Activated CD4-positive, alpha-beta T cell treated with anti-CD3 and anti-CD28 coated beads, Interleukin-2, amount 50 U/mL, for 4 hours (primary cell): ENCODE measurements at places on chromosomes 16 and 17.

DNA sequence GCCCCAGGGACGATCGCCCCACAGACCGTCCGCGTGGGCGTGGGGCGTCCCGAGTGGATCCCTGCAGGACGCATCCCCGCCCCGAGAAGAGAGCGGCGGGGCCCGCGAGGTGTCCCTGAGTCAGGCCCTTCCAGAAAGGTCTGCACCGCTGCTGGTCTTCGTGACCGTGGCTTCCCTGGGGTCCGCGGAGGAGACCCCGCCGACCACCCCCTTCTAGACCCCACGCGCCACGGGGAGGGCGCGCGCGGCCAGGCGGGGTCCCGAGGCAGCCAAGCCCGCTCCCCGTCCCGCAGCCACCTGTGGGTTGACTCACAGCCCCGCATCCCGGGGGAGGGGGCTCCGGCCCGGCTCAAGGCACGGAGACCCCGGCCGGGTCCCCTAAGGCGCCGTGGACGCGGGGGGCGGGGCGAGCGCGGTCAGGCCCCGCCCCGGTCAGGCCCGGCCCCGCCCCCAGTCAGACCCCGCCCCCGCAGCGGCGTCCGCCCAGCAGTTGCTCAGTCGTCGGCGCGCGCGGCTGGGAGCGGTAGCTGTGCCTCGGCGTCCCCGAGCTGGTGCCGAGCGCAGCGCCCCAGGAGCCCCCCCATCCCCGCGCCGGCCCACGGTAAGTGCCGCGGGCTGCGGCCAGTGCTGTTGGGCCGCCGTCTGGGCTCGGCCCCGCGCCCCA, at the start of gene BAIAP3:
TSS of gene BAIAP3 (plus strand) at position 497 of the 664 bp plus-strand sequence. CDS start 4,905 bp downstream, outside the sequence.
- peak; percentile 24 for DNase-seq

- no peak for DNase-seq
These were observed 1.2 kb upstream of the UBB start for GRCh38 chr17:16379654-16380053.

GRCh38 chr16:83470416-83470815, 337.4 kb upstream of the HSBP1 start:
- DNase-seq: no peak

- DNase-seq: no peak
These were observed 119.6 kb downstream of the NPIPB5 start for GRCh38 chr16:22630242-22630641.

- no peak for DNase-seq
These were observed 469.9 kb downstream of the MAF start for GRCh38 chr16:79130616-79131015.

GRCh38 chr16:50684823-50685461, 3.8 kb upstream of the SNX20 start:
- no peak for DNase-seq

GRCh38 chr16:35142147-35142808, 1682.9 kb downstream of the TP53TG3F start:
- DNase-seq: no peak

DNA sequence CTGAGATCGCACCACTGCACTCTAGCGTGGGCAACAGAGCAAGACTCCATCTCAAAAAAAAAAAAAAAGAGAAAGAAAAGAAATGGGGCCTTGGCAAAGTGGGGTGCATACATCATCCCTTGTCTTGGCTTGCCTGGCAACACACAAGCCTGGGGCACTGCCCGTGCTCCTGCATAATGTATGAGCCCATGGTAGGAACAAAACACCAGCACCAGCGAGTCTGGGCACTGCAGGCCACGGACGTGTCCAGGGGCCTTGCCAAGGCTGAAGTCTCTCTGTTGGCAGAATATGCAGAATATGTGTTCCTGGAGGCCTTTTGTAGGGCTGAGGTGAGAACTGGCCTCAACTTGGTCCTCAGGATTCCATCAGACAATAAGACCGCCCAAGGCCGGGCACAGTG, 15.7 kb upstream of the ALDOA start:
- DNase-seq: no peak

DNA sequence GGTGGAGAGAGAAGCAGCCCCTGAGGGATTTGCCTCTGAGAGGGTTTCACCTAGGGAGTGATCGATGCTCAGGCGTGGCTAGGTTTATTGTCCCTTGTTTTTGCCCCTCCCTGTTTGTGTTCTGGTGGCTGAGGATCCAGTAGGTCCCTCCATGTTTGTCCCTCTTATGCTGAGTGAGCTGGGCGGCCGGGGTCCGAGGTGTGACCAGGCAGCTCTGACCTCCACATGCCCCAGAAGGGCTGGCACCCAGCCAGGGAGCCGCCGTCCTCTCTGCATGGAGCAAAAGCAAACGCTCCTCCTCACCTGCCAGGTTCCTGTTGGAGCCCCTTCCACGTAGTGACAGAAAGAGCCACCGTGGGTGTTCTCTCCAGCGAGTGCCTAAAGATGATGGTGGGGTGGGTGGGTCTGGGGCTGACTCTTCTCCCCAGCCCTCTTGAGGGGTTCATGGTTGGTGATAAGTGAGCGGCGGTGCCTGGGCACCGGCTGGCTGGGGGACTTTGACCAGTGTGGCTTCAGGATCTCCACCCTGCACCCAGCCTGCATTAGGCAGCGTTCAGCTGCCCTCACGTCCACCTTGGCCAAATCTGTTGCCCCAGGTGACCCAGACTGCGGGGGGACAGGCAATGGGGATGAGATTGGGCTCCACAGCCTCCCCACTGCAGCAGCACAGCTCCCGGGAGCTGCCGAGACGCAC, 14.1 kb upstream of the NUDT16L1 start:
- no peak for DNase-seq

DNA sequence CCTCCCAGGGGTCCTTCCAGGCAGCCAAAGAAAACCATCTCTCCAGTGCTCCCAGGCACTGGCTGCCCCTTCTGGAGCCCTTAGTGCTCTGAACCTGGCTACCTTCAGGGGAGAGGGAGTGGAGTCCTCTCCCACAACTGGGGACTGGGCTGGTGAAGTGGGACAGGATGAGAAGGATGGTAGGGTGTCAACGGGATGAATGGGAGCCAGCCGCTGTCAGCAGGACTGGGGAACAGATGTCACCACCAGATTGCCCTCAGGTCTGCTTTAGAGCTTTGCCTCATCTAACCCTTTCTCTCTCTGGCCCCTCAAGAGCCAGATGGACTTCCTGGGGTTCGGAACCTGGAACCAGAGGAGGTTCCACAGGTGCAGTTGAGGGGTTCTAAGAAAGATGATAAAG, 488 bp upstream of the SEBOX start:
- DNase-seq: no peak

GRCh38 chr17:55068862-55069811, 100.6 kb downstream of the STXBP4 start:
- no peak for DNase-seq

GRCh38 chr16:71430744-71431143, 11.1 kb downstream of the TLE7 start:
- DNase-seq: no peak

DNA sequence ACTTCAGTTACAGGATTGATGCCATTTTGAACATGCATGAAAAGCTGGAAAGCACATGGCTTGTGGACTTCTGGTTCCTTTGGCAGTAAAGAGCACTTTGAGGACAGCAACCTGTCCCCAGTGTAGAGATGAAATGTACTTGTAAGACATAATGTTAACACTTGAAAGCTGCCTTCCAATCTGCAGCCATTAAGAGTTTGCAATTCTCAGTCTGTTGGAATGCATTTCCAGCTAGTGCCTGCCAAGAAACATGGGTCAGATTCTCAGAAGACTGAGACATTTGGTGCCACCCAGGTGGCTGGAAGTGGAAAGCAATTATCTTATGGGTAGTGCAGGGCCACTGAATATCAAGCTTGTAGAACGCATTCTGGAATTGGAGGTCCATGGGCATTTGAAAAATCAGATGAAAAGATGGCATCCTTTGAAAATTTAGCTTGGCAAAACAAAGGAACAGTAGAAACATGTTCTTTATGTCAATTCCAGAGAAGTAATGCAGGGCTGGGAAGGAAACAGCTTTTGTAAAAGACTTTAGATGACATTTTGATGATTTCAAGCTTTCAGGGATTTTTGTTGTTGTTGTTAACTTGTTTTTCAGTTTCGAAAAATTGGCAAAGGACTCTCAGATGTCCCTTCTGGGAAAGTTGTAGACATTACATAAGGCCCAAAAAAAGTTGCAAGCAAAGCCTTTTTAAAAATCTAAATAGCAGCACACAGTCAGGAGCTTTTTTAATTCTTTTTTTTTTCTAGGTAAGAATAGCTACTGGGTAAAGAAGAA, 147.0 kb downstream of the ABCA8 start:
- no peak for DNase-seq

GRCh38 chr16:69669577-69669976, 56.8 kb downstream of the NQO1 start:
- no peak for DNase-seq

DNA sequence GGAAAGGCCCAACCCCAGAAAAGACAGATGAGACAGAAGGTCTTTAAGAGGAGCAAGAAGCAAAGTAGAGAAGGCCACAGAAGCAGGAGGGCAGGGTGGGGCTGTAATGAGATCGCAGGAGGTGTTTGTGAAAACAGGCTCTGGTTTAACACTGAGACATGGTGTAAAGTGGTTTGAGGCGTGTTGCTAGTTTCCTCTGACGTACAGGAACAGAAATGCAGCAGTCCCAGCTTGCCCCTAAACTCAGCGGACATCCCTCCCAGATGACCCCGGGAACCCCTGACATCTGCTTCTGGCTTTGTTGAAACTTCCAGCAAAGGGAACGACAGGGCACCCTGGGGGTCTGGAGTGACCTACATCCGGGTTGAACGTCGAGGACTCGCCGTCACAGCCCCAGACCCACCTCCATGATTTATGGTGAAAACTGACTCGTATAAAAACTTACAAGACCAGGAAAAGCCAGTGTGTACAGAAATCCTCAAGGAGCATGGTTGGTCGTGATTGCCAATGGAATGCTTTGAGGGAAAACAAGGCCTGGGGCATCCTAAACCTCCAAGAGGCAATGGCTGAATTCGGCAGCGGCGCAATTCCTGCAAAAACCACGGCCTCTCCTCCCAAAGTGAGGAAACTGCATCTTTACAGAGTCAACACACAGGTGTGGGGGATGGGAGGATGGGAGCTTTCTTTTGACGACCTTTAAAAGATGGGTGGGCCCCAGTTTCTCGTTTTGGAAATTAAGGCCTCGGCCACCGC, 25.8 kb downstream of the LITAF start:
- peak; percentile 40 for DNase-seq

GRCh38 chr16:29310852-29311314, 95.6 kb downstream of the NPIPB11 start:
- DNase-seq: no peak

DNA sequence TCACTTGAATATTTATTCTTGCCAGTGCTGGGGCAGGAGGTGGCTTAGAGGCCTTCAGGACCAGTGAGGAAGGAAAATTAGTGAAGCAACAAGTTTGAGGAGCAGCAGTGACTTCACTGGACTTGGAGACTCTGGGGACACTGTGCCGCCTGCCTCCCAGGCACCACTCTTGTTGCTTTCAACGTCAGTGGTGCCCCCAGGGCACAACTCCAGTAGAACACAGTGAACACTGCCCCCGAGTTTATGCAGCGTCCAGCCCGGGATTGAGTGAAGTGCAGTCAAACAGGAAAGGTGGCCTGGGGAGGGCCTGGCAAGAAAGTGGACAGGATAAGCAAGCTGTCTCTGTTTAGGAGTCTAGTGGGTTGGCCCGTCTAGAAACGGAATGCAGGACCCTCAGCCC, 24.4 kb upstream of the NAT9 start:
- no peak for DNase-seq

DNA sequence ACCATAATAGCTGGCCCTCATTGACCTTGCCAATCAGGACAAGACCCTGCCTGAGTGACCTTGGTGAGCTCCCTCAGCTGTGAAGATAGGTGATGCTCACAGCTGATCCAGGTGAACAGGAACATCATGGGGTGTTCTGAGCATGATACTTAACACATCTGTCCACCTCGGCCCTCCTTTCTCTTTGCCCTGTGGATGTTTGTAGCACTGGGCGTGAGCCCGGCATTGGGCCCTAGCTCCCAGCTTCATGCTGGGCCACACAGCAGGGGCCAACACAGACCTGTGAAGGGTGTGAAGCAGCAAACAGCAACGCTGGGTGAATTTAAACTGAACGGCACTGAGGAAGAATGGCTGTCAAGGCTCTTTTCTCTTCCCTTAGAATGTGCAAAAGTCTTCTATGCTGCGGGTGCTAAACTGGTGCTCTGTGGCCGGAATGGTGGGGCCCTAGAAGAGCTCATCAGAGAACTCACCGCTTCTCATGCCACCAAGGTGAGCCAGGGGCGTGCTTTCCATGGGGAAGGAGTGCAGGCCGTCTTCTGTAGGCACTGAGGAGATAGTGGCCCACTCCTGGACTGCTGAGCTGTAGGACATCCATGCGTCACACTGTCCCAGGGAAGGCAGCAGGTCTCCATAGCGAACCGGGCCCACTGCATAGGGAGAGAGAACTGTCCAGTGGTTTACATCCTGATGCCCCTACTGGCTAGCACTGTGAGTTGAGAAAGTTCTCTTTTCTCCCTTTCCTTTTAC, 35.9 kb downstream of the TMEM11 start:
- no peak for DNase-seq

- DNase-seq: no peak
These were observed 3.1 kb downstream of the TEX2 start for GRCh38 chr17:64259922-64260321.

- no peak for DNase-seq
These were observed 84.3 kb downstream of the BMERB1 start for GRCh38 chr16:15518381-15519351.

DNA sequence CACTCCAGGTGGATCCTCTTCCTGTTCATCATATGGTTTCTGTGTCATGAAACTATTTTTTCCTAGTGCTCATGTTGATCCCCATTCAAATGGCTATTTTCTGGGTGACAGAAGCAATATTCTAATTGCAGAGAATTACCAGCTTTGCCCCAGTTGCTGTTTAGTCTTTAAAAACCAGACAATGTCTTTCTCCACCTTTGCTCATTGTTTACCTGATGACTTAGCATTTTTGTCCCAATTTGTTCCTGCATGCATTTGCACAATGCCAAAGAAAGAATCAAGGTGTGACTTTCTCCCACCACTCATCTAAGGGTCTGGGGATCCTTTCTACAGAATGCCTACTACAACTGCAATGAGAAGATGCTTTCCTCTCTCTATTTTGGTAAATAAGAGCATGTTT, 439.9 kb upstream of the MAF start:
- DNase-seq: no peak

DNA sequence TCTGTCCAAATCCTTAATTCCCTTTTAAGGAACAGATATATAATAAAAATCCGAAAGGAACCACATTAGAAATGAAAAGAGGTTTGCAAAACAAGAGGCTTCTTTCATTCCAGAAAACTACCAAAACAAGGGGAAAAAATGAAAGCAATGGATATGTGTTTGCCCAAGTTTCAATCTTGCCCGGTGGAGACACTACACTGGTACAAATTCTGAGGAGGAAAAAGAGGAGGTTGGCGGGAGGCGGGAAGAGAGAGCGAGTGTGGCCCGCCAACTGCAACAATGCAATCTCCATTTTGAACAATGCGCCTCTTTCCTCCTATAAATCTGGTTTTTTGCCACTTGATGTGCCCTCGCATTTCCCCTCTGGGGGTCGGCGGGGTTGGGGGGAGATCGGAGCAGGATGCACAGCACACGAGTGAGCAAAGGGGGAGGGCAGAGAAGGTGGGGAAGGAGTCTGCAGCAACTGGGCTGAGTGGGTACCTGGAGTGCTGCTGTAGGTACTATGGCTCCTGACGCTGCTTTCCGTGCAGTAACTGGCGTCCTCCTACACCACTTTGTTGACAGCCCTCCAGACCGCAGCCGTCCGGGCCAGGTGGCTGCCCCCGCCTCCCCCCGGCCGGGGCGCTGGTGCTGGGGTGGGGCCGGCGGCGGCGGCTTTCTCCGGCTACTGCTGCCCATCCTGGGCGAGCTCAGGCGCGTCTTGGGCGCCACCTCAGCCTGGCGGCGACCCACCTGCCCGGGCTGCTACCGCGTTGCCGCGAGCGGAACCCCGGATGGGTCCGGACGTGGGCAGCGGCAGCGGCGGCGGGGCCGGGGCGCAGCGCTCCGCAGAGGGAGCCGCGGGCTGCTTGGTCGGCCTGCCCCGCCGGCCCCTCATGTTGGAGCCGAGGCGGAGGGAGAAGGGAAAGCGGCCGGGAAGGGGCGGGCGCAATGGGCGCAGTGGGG, 93.8 kb upstream of the PLEKHM1 start:
- DNase-seq: peak; percentile 48
